ENCODE measurements at places on chromosomes 7 and 10.

- no peak overlapping the region for H3K4me3 ChIP-seq
- H3K27me3 ChIP-seq = no peaks in the 10 kb centered on the region
- no peaks in the 10 kb centered on the region for H3K36me3 ChIP-seq
Measured at GRCh38 chr10:130575756-130576285, 439.6 kb downstream of the GLRX3 start.

DNA sequence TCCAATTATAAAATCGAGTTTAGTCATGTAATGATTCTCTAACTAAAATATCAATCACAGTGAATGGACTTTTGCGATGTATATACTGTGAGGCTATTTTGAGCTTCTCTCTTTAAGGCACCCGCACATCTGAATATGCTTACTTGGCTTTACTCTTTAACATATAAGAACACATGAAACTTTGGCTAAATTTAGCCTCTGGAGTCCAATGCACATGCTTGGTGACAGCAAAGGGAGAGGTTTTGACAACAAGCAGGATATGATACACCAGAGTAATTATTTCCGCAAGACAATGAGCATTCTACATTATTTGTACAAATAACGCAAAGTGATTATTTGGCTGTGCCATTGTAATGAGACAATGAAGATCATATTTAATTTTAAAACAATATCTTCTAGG is 72.4 kb downstream of the ARID5B start:
- DNase-seq = no peak
- H3K4me1 ChIP-seq = peaks cover 21% of the 10 kb centered on the region
- no peaks in the 10 kb centered on the region for H3K27me3 ChIP-seq
- no peak overlapping the region for H3K27ac ChIP-seq
- no peak overlapping the region for H3K4me3 ChIP-seq

DNA sequence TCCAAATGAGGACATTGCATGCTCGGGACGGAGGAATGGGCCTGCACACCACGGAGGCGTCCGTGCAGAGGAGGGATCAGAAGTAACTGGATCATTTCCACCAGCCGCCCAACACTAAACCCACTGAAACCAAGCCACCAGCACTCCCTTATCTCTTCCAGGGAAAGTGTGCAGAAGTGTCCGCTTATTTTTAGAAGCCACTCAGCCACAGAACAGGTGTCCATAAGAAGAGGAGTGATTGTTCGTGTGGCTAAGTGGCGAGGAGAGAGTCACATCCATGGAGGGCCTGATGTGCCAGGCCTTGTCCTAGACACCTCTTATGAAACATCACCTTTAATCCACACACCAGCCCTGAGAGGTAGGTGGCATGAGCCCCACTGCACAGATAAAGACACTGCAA is 407.9 kb upstream of the NPVF start:
- H3K27ac ChIP-seq = no peak overlapping the region
- H3K4me1 ChIP-seq = no peaks in the 10 kb centered on the region
- H3K36me3 ChIP-seq = no peaks in the 10 kb centered on the region
- DNase-seq = no peak
- no peak overlapping the region for H3K4me3 ChIP-seq
- H3K27me3 ChIP-seq = peaks cover 52% of the 10 kb centered on the region

GRCh38 chr7:862157-862556 is 14.2 kb upstream of the GET4 start:
- H3K27ac ChIP-seq = no peak overlapping the region
- no peak for DNase-seq
- peaks cover 68% of the 10 kb centered on the region for H3K36me3 ChIP-seq
- no peaks in the 10 kb centered on the region for H3K27me3 ChIP-seq

- no peaks in the 10 kb centered on the region for H3K27me3 ChIP-seq
- peaks cover 46% of the 10 kb centered on the region for H3K4me1 ChIP-seq
- peak; percentile 74 for DNase-seq
Measured at GRCh38 chr7:142556740-142557139, 192.5 kb upstream of the PRSS1 start.

- no peaks in the 10 kb centered on the region for H3K27me3 ChIP-seq
- no peak for DNase-seq
- H3K36me3 ChIP-seq = no peaks in the 10 kb centered on the region
- no peak overlapping the region for H3K4me3 ChIP-seq
- peaks cover 11% of the 10 kb centered on the region for H3K4me1 ChIP-seq
Measured at GRCh38 chr7:12369756-12370155, 33.9 kb downstream of the VWDE start.

DNA sequence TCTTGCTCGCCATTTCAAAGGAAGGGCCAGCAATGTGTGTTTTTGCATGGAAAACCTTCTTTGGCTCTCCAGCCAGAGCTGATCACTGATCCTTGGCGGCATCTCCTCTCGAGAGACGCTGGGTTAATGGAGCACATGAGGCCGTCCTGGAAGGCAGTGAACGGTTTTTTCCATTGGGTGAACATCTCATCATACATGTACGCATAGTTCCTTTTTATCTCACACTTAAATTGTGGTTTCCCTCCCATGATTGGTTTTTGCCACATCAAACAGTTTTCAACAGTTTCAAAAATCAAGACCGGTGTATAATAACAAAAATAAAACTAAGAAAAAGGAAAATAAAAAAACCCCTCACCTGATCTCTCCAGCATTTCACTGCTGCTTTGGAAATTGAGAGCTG is 276.4 kb downstream of the TCF7L2 start:
- H3K4me1 ChIP-seq = no peaks in the 10 kb centered on the region
- no peaks in the 10 kb centered on the region for H3K36me3 ChIP-seq
- H3K27me3 ChIP-seq = peaks cover 59% of the 10 kb centered on the region
- no peak overlapping the region for H3K27ac ChIP-seq

DNA sequence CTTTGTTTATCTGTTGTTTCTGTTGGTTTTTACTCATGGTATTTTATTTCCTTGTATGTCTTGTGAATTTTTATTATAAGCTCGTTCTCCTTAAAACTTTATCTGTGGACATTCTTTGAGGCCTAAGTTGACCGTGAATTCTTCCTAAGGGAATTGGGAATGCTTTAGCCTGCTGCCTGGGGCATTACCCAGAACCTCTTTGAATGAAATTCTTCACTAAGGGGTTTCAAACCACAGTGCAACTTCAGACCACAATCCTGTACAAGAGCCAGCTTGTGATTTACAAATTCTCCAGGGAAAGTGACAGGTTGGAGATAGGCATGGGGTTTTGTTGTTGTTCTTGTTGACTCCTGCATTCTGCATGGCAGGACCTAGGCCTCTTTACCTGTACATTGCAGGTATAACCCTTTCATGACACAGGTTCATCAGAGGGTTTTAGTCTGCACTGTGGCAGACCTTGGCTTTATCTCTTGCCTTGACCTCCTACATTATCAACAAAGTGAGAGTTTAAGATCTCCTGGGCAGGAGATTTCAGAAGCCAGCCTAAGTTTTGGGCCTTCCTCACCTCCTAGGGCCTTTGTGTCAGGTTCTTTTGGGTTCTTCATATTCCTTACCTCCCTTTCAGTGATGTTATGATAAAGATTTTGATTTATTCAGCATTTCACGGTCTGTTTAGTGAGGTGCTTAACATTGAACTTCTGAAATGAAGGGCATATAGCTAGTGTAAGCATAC is 70.2 kb downstream of the ABCC2 start:
- H3K27ac ChIP-seq = no peak overlapping the region
- no peak overlapping the region for H3K4me3 ChIP-seq
- no peaks in the 10 kb centered on the region for H3K27me3 ChIP-seq
- H3K36me3 ChIP-seq = no peaks in the 10 kb centered on the region
- no peaks in the 10 kb centered on the region for H3K4me1 ChIP-seq

DNA sequence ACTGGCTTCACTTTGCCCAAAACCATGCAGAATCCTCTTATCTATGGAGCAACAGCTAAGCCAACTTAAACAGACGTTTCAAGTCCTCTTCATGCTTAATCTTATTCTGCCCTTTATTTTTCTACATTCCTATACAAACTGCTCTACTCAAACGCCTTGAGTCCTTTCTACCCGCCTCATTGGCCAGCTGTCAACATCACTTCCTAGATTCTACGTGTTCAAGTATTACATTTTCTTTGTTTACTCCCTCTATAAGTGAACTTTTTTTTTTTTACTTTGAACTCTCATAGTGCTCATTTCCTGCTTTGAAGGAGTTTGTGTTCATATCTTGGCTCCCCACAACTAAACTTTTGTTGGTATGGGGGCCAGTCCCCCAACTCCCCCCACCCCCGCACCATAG is 28.9 kb upstream of the SLC26A5 start:
- no peaks in the 10 kb centered on the region for H3K4me1 ChIP-seq
- no peak overlapping the region for H3K4me3 ChIP-seq
- peaks cover 13% of the 10 kb centered on the region for H3K27me3 ChIP-seq

DNA sequence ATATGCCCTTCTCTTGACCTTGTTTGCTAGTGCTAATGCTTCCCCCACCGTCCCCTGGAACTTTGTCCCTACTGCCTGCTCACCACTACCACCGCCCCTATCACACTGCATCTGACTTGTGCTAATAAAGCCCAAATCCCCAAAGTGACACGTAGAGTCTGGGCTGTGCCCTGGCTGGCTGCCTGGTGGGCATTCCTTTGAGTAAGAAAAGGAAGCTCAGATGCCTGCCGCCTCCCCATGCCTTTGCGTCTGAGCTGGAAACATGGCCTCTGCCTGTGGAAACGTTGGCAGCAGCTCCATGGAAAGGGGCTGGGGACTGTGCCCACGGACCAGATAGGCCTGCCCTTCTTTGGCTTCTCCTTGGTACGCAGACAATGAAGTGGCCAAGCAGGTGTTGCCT is 138.3 kb downstream of the CYP26A1 start:
- no peaks in the 10 kb centered on the region for H3K4me1 ChIP-seq
- DNase-seq = no peak
- no peaks in the 10 kb centered on the region for H3K36me3 ChIP-seq
- H3K27me3 ChIP-seq = no peaks in the 10 kb centered on the region
- H3K27ac ChIP-seq = no peak overlapping the region
- H3K4me3 ChIP-seq = no peak overlapping the region

DNA sequence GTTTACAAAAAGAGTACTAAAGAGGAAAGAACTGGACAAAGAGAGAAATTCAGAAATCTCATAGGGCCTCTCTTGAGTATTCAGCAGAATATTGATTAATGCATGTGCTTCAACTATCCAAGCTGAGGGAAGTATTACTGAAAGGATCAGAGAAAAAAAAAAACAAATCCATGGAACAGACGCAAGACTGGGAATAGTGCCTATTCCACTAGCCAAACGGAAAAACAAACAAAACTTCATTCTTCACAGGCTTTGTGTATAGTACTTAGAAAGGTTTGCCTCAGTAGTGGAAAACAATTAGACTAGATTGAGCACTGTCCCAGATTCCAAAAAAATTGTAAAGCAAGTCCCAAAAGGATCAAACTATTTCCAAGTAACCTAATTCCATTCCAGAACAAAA is 106.2 kb downstream of the TFEC start:
- no peak for DNase-seq
- H3K4me3 ChIP-seq = no peak overlapping the region
- H3K4me1 ChIP-seq = peaks cover 10% of the 10 kb centered on the region
- no peaks in the 10 kb centered on the region for H3K27me3 ChIP-seq

- no peak overlapping the region for H3K27ac ChIP-seq
- no peak for DNase-seq
- peaks cover 7% of the 10 kb centered on the region for H3K36me3 ChIP-seq
Measured at GRCh38 chr10:13719425-13719824, 132.7 kb downstream of the PRPF18 start.

DNA sequence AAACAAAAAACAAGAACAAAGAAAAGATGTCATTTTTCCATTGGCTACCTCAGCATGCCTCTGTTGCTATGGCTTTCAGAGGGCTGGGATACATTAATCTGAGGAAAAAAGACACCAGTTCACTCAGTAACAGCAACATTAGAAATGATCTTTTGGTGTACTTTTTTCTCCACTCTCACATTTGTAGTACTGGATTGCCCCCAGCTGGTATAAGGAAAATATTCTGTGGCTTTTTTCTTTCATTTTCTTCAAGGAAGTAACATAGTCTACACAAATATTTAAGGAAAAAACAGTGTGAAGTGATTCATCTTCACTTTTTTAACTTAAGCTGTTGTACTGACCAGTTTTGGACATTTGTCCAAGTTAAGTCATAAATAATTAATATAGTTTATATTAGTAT is 482.3 kb downstream of the SORCS1 start:
- H3K27me3 ChIP-seq = peaks cover 27% of the 10 kb centered on the region
- no peaks in the 10 kb centered on the region for H3K36me3 ChIP-seq
- no peak for DNase-seq
- H3K4me1 ChIP-seq = no peaks in the 10 kb centered on the region

GRCh38 chr10:74084955-74085354 is 65.7 kb downstream of the AP3M1 start:
- H3K4me1 ChIP-seq = peaks cover 26% of the 10 kb centered on the region
- H3K27ac ChIP-seq = no peak overlapping the region
- H3K36me3 ChIP-seq = peaks cover 53% of the 10 kb centered on the region
- H3K4me3 ChIP-seq = no peak overlapping the region
- H3K27me3 ChIP-seq = no peaks in the 10 kb centered on the region

- H3K27me3 ChIP-seq = peaks cover 4% of the 10 kb centered on the region
- no peak overlapping the region for H3K27ac ChIP-seq
- H3K4me1 ChIP-seq = no peaks in the 10 kb centered on the region
- H3K36me3 ChIP-seq = no peaks in the 10 kb centered on the region
Measured at GRCh38 chr7:4837803-4838625, 23.8 kb downstream of the PAPOLB start.

DNA sequence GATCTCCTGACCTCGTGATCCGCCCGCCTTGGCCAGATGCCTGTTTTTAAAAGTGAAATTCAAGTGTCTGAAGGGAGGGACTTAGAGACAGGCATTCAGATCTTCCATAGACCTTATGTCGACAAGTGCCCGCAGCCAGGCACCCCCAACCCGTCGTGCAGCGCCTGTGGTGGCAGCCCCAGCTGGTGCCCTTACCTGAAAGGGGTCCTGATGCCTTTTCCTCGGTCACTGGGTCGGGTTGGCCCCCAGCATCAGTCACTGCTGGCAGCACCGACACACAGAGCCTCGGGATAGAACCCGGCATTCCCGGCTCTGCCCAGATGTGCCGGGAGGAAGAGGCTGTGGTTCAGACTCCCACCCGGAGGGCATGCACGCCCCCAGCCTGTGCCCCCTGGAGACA is 23.3 kb downstream of the LRRC27 start:
- H3K27ac ChIP-seq = no peak overlapping the region
- H3K36me3 ChIP-seq = peaks cover 6% of the 10 kb centered on the region
- no peaks in the 10 kb centered on the region for H3K4me1 ChIP-seq

GRCh38 chr7:150971242-150972022 is 6.7 kb downstream of the KCNH2 start:
- H3K4me3 ChIP-seq = no peak overlapping the region
- H3K4me1 ChIP-seq = no peaks in the 10 kb centered on the region
- peaks cover 76% of the 10 kb centered on the region for H3K27me3 ChIP-seq
- H3K36me3 ChIP-seq = peaks cover 13% of the 10 kb centered on the region
- no peak for DNase-seq
- no peak overlapping the region for H3K27ac ChIP-seq

GRCh38 chr10:132496360-132497062 is 41.1 kb upstream of the INPP5A start:
- H3K36me3 ChIP-seq = no peaks in the 10 kb centered on the region
- H3K27ac ChIP-seq = no peak overlapping the region
- peaks cover 84% of the 10 kb centered on the region for H3K27me3 ChIP-seq
- H3K4me3 ChIP-seq = no peak overlapping the region
